Thoracic aorta (tissue), 2 donors: ENCODE measurements at places on chromosomes 3 and 15. TPM values are rescaled to one million over a fixed set of nuclear protein-coding genes. Genes with fewer than 3 reads are reported as not detected.

Gene SLC9A9
- 29.6 TPM for total RNA-seq

DNA sequence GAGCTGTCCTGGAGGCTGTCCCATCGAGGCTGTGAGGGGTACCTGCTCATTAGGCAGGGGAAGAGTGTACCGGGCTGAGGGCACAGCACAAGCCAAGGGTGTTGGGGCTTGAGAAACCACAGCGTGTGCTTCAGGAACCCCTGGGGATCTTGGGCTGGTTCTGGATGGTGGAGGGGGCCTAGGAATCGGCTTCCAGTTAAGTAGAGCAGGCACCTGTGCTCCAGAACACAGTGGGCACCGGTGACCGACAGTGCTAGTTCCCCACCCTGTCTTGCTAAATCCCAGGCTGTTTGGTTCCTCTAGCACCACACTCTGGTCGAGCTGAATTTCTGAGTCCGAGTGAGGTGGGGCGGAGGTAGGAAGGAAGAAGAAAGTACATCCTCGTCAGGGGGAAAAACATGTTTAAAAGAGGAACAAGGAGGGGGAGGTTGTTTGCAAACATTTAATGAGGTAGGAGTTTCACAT lies 29.1 kb downstream of the SLC6A6 start:
- H3K36me3 ChIP-seq = no peaks in the 10 kb centered on the region
- H3K27me3 ChIP-seq = no peaks in the 10 kb centered on the region
- no peak overlapping the region for H3K4me3 ChIP-seq
- peaks cover 38% of the 10 kb centered on the region for H3K4me1 ChIP-seq
- peak overlapping the region; percentile 20 for H3K27ac ChIP-seq
- DNase-seq = no peak

DNA sequence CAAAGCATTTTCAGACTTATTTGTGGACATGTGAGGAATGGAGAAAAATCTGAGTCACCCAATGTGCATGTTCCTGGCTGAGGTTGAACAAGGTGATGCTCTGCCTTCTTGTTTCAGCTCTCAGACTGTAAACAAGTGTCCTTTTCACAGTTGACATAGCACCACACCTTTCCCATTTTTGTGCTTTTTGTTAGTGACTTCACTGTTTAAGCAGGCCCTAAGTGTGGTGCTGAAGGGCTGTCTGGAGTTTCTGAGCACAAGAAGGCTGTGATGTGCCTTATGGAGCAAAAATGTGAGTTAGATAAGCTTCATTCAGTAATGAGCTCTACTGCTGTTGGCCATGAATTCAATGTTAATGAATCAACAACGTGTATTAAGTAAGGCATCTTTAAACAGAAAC lies 20.4 kb downstream of the ABI3BP start:
- H3K36me3 ChIP-seq = no peaks in the 10 kb centered on the region
- no peaks in the 10 kb centered on the region for H3K27me3 ChIP-seq
- no peak for DNase-seq
- H3K4me3 ChIP-seq = no peak overlapping the region
- no peaks in the 10 kb centered on the region for H3K4me1 ChIP-seq
- H3K27ac ChIP-seq = no peak overlapping the region

Gene SCG3
- not detected for total RNA-seq

DNA sequence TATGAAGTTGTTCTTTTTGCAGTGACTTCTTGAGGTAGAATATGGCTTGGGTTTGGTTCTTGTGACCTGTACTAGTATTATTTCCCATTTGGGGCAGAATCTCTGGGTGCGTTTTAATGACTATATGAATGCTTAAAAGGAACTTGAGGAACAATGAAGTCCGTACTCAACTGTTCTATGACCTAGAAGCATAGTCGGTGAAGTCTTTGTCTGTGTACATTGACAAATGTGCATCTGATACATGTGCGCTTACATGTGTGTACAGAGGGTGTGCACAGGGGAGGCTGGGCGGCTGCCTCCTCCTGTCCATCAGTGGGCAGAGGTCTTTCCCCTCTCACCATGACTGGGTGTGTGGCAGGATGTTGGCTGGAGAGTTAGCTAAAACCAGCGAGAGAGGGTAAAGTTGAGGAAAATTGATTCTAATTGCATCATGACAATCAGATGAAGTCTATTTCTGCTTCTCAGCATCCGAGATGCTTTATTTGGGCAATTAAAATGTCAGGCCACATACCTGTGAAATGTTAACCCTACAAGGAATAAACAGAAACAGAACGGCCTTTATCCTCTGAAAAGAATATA lies 1.0 kb upstream of the NR2F2 start:
- peaks cover 5% of the 10 kb centered on the region for H3K36me3 ChIP-seq
- no peaks in the 10 kb centered on the region for H3K4me1 ChIP-seq
- H3K27ac ChIP-seq = peak overlapping the region; percentile 78
- H3K27me3 ChIP-seq = peaks cover 3% of the 10 kb centered on the region
- H3K4me3 ChIP-seq = peak overlapping the region; percentile 78

Gene TMEM266
- total RNA-seq = not detected

GRCh38 chr3:138408751-138409570 lies 25.5 kb upstream of the ESYT3 start:
- no peaks in the 10 kb centered on the region for H3K4me1 ChIP-seq
- H3K27me3 ChIP-seq = no peaks in the 10 kb centered on the region

- no peaks in the 10 kb centered on the region for H3K27me3 ChIP-seq
- H3K36me3 ChIP-seq = no peaks in the 10 kb centered on the region
- no peak overlapping the region for H3K4me3 ChIP-seq
Observed at GRCh38 chr3:116050311-116050915, 394.9 kb downstream of the LSAMP start.

- no peaks in the 10 kb centered on the region for H3K36me3 ChIP-seq
- no peaks in the 10 kb centered on the region for H3K4me1 ChIP-seq
- no peak overlapping the region for H3K27ac ChIP-seq
- H3K27me3 ChIP-seq = no peaks in the 10 kb centered on the region
- DNase-seq = no peak
Observed at GRCh38 chr3:23341147-23341838, 138.2 kb downstream of the UBE2E2 start.

DNA sequence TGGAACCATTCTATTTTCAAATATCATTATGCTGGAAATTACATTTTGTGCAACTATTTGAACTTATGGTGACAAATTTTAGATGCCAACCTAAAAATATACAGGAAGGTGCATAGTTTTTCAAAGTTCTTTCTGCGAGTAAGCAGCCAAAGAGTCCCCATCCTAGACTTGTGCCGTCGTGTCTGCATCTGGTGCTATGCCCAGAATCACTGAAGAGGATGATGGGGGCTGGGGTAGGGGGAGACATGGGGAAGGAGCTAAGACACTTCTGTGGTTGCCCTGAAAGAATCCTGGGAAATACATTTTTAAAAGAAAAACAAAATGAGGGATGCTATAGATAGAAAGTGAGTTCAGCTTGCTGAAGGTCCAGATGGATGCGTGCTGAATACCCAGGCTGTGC lies 21.2 kb upstream of the FAM81A start:
- no peaks in the 10 kb centered on the region for H3K36me3 ChIP-seq
- no peaks in the 10 kb centered on the region for H3K4me1 ChIP-seq
- no peak overlapping the region for H3K4me3 ChIP-seq
- no peak for DNase-seq
- H3K27ac ChIP-seq = no peak overlapping the region

DNA sequence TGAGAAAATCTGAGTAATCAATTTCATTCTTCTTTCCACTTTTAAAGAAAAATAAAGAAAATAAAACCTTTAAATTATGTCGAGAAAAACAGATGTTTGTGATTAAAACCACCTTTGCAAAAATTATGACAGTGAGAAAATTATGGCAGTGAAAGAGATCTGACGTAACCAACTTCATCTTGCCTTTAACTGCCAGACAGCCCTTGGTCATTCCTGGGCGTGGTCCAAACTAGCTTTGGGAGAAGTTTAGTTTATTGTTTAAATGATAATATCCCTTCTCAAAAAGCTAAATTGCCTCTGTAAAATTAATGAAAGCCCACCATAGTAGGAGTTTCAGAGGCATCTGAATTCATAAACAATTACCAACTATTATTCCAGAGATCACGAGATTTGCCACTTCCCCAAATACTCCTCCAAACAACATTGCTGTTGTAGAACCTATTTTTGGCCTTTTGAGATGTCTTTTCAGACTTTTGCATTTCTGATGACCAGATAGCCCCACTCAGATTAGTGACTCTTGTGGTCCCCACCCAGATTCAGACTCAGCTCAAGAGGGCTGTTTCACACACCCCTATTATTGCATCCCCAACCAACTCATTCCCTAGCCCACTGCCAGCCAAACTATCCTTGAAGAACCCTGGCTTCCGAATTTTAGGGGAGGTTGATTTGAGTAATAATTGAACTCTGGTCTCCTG lies 664.4 kb upstream of the CBLB start:
- H3K36me3 ChIP-seq = no peaks in the 10 kb centered on the region
- H3K27me3 ChIP-seq = no peaks in the 10 kb centered on the region
- DNase-seq = no peak
- H3K4me3 ChIP-seq = no peak overlapping the region
- H3K4me1 ChIP-seq = no peaks in the 10 kb centered on the region

Gene C3orf33
- total RNA-seq = 0.92 TPM

DNA sequence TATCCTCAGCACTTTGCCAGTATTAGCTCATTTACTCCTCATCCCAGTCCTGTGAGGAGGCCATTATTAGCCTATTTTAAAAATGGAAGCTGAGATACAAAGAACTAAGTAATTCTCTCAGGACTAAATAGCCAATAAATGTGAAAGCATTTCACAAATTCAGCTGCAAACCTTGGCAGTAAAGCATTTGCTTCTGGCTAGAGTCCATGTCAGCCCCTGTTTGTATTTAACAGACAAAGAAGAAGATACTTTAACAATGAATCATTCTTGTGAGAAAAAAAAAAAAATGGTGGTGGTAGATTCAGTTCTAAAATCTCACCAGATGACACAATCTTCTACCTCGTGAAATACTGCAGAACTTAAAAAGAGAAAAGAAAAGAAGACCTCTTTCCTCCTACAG lies 85.0 kb upstream of the CNTN6 start:
- no peaks in the 10 kb centered on the region for H3K36me3 ChIP-seq
- no peak overlapping the region for H3K4me3 ChIP-seq
- H3K4me1 ChIP-seq = no peaks in the 10 kb centered on the region
- no peak overlapping the region for H3K27ac ChIP-seq
- no peaks in the 10 kb centered on the region for H3K27me3 ChIP-seq

Gene NBEAL2
- 48.7 TPM for total RNA-seq

DNA sequence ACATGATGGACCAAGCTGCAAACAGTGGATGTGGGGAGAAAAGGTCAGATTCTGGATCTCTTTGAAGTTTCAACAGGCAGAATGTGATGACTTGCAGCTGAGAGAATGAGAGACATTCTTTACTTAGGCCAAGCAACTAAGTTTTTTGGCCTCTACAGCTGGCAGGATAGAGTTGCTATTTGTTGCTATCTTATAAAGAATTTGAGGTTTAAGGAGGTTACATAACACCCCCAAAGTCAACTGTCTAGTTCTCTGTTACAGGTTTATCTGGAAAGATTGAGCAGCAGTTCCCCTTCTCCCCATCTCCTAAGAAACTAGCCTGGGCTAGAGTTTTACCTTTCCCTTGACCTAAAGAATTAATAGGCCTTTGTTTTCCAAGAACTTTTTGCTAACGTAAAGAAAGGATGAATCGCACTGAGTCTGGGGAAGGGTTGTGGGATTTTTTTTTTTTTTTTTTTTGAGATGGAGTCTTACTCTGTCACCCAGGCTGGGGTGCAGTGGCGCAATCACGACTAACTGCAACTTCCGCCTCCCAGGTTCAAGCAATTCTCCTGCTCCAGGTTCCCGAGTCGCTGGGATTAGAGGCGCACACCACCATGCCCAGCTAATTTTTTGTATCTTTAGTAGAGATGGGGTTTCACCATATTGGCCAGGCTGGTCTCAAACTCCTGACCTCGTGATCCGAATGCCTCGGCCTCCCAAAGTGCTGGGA lies 26.6 kb upstream of the SLMAP start:
- H3K27ac ChIP-seq = no peak overlapping the region
- no peak for DNase-seq
- no peaks in the 10 kb centered on the region for H3K4me1 ChIP-seq
- no peaks in the 10 kb centered on the region for H3K36me3 ChIP-seq

DNA sequence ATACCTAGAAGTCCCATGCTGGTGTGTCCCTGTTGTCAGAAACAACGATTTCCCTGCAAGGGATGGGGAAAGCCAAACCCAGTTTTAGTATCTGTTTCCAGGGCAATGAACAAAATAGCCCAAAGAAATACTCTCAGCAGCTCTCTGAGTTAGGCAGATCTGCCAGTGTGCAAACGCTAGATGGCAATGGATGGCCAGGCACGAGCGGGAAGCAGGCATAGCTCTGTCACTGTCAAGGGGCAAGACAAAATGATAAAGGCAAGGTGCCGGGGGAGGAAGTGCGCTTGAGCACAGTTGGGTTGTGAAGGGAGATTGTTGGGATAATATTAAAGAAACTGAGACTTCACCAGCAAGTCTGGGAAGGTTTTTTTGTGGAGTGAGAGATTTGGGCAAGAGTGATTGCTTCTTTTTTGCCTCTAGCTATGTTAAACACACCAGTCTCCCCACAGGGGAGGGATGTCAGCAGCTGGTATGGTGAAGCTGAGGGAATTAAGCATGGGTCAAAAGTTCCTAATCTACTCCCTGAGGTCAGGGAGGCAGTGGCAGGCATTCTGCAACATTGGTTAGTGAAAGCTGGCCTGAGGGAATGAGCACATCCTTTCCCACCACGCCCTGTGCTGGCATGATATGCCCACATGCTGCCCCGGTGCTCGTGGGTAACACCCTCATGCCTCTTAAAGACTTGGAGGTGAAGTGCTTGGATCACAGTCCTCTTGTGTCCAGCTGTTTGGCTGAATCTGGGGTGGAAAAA lies 117.5 kb downstream of the PDCD6IP start:
- no peak overlapping the region for H3K4me3 ChIP-seq
- no peak overlapping the region for H3K27ac ChIP-seq
- H3K27me3 ChIP-seq = no peaks in the 10 kb centered on the region
- no peaks in the 10 kb centered on the region for H3K4me1 ChIP-seq

Gene ZNF620
- total RNA-seq = 3.1 TPM

- H3K27me3 ChIP-seq = no peaks in the 10 kb centered on the region
- DNase-seq = peak; percentile 59
- H3K27ac ChIP-seq = peak within 1 kb of the TSS; percentile 84
- peaks cover 6% of the 10 kb centered on the region for H3K4me1 ChIP-seq
- H3K36me3 ChIP-seq = no peaks in the 10 kb centered on the region
Observed at GRCh38 chr15:68431792-68432401, at the start of gene ITGA11. TSS of gene ITGA11 (minus strand) at chr15:68432163. CDS start at chr15:68432066, 97 bp downstream.

Gene SSR3
- 94.0 TPM for total RNA-seq

DNA sequence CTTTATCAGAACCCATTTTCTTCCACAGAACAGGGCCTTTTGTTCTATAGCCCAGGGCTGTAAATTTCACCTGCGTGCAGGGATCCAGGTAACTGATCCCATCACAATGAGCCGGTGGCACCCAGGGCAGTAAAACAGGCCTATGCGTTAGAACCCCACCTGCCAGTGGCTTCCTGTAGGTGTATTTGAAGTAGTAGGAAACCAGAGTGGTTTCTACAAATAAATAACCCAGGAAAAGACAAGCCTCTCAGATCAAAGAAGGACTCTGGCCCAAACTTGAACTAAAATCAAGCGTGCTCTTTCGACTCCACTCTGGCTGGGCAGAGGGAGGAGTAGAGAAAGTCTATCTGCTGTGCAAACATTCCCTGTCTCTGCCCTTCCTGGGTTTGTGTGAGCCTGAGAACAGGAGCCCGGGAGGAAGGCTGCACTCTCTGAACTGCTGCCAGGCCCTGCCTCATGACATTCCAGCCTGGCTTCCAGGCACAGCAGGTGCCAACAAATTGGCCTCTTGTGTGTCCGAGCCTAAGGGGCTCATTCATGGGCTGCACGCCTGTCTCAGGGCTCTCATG lies 77.7 kb downstream of the CEMIP start:
- H3K27me3 ChIP-seq = no peaks in the 10 kb centered on the region
- peaks cover 12% of the 10 kb centered on the region for H3K4me1 ChIP-seq
- H3K27ac ChIP-seq = no peak overlapping the region
- H3K36me3 ChIP-seq = no peaks in the 10 kb centered on the region
- DNase-seq = no peak

- H3K27ac ChIP-seq = no peak overlapping the region
- no peaks in the 10 kb centered on the region for H3K36me3 ChIP-seq
- H3K4me3 ChIP-seq = no peak overlapping the region
- H3K4me1 ChIP-seq = no peaks in the 10 kb centered on the region
- DNase-seq = no peak
- no peaks in the 10 kb centered on the region for H3K27me3 ChIP-seq
Observed at GRCh38 chr3:20160230-20160629, 25.8 kb downstream of the SGO1 start.
